ENCODE measurements at places on chromosomes 16 and 17.

- no peak for DNase-seq
Measured at GRCh38 chr17:17454276-17454675, 22.5 kb upstream of the MED9 start.

- DNase-seq, result no peak
Measured at GRCh38 chr17:4154201-4154600, 11.2 kb downstream of the CYB5D2 start.

DNA sequence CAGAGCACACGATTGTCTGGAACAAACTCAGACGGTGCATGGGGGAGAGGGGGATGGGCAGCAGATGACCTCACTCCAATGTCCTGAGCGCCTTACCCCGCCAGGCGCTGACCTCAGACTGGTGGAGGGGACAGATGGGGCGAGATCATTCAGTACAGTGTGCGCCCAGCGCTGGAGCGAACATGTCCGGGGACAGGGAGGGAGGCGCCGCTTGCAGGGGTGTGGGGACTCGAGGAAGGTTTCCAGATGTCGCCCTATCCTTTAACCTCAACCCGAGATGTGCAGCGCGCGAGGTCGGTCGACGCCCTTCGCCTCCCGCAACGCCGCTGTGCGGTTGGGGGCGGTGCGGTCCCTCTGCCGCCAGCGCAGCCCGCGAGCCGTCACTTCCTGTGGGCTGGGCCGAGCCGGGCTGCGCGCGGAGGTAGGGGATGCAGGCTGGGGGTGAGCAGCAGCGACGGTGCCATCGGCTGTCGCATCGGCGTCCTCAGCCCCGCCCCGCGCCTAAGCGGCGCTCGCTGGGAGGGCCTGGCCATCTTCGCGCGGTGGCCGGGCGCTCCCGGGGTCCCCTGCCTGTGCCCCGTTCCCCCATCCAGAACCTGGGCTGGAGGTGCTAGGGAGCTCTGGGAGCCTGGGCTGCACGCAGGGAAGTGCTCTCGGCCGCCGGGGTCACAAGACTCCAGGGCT is 5.3 kb upstream of the CDR2L start:
- peak; percentile 51 for DNase-seq

GRCh38 chr16:67188798-67189197 is 1.1 kb downstream of the EXOC3L1 start:
- no peak for DNase-seq

DNA sequence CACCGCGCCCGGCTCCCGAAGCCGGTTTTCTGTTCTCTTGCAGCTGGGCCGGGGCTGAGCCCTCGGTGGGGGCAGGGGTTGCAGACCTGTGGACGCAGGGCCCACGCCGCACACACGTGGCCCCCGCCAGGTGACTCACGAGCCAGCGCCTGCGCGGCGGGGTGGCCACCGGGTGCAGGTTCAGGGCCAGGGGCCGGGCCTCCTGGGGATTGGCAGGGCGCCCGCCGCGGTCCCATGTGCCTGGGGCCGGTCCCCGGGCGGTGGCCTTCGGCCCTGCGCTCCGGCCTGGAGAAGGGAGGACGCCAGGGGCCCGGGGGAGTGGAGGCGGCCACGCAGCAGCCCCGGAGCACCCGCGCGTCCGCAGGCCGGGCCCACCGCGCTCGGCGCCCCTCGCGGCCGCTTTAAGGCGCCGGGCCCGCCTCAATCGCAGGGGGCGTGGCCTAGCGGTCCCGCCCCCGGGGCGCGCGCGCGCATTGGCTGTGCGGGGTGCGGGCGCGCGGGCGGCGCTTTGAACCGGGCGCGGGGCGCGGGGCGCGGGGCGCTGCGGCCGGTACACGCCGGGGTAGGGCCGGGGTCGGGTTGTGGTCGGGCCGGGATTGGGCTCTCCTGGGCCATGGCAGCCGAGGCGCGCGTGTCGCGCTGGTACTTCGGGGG is at the start of gene SLC25A10:
Gene SLC25A10, plus strand, starts transcription at position 471 of the 654 bp plus-strand sequence. Its CDS starts 143 bp downstream, at position 614.
- no peak for DNase-seq

GRCh38 chr17:17351356-17351891 is 48.3 kb downstream of the NT5M start:
- DNase-seq, result no peak

DNA sequence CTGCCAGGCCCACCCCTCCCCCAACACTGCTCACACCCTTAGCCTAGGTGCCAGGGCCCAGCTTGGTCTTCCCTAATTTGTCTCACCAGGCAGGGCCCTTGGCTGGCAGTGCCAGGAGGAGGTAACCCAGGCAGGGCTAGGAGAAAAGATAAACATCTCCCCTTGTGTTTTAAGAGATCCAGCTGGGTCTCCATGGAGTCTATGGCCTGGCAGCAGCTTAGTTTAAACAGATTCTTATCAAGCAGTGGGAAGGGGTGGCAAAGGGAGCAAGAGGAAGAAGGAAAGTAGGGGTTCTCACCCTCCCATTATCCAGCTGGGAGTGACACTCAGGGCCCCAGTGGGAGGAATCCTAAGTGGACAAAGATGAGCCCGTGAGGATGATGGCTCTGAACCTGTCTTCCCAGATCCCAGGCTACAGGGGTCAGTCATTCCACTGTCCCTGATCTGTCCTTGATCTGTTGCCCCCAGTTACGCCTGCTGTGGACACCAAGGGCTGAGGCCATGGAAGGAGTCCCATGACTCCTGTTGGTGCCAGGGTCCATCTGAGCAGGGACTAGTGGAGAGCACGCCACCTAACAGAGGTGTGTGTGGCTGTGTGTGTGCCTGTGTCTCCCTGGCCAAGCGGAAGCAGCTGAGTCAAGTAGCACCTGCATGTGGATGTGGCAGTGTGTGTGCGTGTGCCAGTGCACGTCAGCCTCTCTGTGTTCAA is 47.4 kb upstream of the MEIOC start:
- no peak for DNase-seq

- DNase-seq, result peak; percentile 55
Measured at GRCh38 chr16:85028685-85029407, 1.3 kb downstream of the KIAA0513 start.

GRCh38 chr17:58254803-58255202 is 16.4 kb downstream of the LPO start:
- DNase-seq, result no peak

DNA sequence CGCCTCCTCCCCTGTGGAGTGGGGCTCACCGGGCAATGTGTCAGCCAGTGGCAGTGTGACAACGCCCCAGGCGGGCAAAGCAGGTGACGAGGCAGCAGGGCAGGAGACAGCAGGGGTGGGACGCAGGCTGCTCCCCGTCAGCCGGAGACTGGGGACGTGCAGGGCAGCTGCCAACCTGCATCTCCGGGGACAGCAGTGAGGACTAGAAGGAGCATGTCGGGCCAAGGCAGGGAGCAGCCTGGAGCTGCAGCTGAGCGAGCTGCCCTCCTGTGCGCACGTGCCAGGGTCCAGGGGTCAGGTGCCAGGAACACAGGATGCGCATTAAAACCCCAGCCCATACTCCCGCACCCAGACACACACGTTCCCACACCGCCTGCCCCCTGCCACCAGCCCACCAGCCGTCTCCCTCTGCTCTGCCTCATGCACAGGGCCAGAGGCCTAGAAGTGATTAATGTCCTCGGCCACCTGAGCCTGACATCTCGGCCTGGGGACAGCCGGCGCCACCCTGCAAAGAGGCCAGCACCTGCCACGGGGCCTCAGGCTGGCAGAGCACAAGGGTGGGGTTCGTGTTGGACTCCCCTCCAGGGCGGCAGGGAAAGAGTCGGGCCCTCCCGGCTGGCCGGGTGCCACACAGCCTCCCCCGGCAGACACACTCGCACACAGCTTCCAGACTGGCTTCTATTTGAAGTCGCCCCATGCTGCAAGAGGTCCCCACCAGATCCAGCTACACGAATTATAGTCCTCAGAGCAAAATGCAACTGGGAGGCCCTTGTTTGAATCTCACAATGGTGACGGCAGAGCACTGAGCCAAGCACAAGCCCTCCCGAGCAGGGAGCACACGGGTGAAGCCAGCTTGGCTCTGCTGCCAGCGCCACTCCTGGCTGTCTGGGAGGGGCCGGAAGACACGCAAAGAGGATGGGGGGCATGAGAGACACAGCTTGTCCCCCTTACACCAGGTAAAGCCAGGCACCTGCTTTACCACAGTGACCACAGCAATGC is 90.4 kb downstream of the RBFOX3 start:
- DNase-seq, result no peak

- no peak for DNase-seq
Measured at GRCh38 chr16:50267651-50268050, 1.3 kb downstream of the ADCY7 start.

DNA sequence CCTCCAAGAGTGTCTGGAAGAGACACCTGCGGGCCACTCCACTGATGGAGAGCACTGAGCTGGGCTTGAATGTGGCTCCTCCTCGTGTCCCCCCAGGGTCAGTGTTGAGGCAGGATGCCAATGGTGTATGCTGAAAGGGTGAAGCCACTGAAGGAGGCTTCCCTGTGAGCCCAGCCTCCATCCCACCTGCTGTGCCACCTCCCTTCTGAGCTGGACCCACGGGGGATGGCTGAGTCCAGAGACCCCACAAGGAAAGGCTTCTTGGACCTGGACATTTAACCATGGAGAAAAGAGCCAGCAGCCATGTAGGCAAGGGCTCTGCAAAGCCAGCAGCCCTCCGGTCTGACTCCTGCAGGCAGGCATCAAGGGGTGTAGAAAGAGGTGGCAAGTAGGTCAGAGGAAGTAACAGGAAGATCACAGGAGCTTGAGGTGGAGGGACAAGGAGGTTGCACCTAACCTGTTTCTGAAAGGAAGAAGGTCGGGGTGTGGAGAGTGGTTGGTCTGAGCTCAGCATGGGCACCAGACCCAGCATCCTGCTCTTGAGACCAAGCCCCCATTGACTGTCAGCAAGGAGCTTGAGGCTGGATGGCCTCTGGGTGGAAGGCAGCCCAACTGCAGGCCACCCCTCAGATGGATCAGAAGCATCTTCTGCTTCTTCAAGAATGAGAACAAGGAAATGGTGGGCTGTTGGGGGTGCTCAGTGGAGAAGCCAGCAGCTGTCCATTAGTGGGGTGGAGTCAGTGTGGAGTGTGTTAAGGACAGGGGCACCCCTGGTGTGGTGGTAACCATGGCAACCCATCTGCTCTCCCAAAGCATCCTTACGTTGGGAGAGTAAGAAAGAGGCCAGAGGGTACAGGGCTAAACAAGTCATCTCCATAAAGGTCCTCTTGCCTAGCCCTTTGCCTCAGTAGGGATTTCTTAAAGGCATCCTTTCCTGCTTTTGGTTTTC is 80.7 kb downstream of the PLD6 start:
- no peak for DNase-seq

DNA sequence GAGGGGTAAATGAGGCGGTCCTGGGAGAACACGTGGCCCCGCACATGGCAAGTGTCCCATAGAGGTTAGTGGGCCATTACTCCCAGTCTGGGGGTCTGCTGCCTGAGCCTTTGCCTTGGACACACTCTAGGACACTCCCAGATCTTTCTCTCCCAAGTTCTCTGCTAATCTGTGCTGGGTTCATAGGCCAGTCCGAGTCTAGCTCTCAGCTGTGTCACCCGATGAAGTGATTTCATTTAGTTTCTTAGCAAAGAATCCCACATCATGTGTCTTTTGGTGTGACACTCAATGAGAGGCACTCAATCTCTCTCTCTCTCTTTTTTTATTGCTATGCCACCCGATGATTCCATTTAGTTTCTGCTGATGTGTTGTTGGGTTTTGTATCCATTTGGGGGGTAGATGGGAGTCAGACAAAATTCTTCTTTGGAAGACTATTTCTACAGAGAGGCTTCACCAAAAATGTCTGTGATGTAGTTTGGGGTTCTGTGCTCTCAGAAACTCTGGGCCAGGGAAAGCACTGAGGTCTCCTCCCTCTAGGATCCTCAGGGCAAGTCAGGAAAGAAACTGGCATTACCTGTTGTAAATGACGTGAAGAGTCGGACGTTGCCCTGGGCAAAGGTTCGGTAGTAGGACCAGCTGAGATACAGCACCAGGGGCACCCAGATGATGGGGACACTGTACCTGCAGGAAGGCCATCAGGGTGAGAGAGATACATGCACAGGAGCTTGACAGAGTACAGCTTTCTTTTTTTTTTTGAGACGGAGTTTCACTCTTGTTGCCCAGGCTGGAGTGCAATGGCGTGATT is 25.2 kb upstream of the MLKL start:
- no peak for DNase-seq

GRCh38 chr17:65783845-65784334 is 222.4 kb upstream of the AXIN2 start:
- no peak for DNase-seq

DNA sequence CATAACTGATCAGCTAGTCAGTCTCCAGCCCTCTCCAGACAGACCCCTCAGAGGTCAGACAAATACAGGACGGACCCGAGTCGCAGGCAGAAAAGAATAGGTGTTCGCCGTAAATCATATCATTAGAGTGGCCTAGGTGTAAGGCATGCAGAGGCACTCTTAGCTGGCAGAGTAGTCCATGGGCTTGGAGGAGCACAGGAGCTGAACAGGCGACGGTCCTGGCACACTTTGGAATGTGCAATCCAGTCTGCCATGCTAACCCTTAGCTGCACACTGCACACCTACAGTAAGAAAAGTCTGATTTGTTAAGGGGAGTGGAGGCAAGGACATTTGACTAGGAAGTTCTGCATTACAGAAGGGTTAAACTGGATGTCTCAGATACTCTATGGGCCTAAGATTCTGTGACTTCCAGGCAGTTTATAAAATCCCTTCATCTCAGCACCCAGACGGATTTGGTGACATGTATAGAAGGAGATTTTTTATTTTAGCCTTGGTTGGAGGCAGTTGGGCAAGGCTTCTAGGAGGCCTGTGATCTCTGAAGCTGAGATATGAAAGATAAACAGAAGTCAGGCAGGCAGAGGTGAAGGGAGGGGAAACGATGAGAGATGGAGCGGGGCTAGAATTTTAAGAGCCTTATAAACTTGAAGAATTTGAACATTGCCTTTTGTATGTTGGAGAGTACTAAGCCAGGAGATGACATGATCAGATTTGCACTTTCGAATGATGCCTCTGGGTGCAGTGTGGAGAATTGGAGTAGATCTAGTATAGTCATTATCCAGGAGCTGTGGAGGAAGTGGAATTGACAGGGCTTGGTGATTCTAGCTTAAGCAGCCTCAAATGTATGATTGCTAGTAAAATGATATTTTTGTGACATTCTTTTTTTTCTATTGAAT is 34.6 kb upstream of the SLC5A11 start:
- DNase-seq, result no peak

- no peak for DNase-seq
Measured at GRCh38 chr17:3501344-3501743, 25.5 kb downstream of the ASPA start.

- no peak for DNase-seq
Measured at GRCh38 chr17:13598353-13599167, 3.2 kb downstream of the HS3ST3A1 start.

GRCh38 chr16:46836534-46837530 is 5.9 kb upstream of the C16orf87 start:
- no peak for DNase-seq

DNA sequence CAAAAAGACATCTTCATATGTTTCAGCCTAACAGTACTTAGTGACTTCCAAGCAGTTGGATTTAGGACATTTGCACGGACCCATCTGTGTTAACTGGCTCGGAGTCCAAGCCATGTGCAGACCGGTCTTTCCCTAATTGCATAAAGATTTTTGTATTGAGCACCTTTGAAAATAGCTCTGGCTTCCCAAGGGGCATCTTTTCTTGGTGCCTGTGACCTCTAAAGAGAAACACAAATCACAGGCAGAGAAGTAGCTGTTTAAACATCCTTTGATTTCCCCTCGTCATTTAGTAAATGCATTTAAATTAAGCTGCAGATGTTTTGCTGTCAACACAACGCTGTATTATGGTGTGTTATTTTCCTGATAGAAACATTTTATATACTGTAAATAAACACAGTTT is 288.2 kb upstream of the SALL1 start:
- no peak for DNase-seq

GRCh38 chr17:78013683-78014467 is 55.4 kb downstream of the TNRC6C start:
- no peak for DNase-seq

- no peak for DNase-seq
Measured at GRCh38 chr17:61908292-61909037, 19.3 kb downstream of the INTS2 start.

Data from cerebellar nuclear complex (tissue), 1 donor.